ENCODE measurements at places on chromosomes 11 and 22. TPM values are rescaled to one million over a fixed set of nuclear protein-coding genes. Genes with fewer than 3 reads are reported as not detected.

DNA sequence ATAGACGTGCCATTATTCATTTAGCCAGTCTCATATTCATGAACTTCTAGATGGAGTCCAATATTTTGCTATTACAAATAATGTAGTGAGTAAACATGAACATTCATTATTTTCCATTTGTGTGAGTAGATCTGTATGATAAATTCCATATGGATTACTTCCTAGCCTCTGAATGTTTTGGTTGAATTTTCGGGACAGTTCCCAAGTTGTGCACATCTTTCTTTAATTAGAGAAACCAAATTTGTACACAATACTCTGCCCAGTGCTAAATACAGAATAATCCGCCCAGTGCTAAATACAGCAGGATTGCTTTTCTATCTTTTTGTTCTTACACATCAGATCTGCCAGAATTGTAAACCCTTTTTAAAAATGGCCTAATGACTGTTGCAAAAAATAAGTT lies 17.1 kb upstream of the APLP2 start:
- DNase-seq, result no peak

DNA sequence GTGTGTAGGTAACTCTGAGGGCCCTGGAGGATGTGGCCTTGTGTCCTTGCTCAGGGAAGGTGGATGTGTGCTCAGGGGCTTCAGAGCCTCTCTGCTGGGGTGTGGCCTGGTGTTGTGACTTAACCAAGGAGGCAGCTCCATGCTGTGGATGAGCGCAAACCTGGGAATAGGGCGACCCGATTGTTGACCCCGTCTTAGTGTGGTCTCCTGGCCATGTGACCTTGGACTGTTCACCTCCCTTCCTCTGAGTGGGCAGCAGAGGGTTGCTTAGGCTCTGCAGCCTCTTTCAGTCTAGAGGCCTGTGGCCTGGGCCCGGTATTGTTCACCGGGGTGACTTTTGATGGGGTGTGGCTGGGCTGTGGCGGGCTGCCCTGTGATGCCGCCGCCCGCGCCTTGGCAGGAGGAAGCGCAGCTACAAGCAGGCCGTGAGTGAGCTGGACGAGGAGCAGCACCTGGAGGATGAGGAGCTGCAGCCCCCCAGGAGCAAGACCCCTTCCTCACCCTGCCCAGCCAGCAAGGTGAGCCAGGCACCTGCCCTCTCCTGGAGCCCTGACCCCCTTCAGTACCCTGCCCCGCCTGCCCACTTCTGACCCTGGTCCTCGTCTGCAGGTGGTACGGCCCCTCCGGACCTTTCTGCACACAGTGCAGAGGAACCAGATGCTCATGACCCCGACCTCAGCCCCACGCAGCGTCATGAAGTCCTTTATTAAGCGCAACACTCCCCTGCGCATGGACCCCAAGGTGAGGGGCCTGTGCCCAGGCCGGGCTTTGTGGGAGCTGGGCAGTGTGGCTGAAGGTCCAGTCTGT lies 16.7 kb downstream of the INCENP start:
- DNase-seq, result no peak

DNA sequence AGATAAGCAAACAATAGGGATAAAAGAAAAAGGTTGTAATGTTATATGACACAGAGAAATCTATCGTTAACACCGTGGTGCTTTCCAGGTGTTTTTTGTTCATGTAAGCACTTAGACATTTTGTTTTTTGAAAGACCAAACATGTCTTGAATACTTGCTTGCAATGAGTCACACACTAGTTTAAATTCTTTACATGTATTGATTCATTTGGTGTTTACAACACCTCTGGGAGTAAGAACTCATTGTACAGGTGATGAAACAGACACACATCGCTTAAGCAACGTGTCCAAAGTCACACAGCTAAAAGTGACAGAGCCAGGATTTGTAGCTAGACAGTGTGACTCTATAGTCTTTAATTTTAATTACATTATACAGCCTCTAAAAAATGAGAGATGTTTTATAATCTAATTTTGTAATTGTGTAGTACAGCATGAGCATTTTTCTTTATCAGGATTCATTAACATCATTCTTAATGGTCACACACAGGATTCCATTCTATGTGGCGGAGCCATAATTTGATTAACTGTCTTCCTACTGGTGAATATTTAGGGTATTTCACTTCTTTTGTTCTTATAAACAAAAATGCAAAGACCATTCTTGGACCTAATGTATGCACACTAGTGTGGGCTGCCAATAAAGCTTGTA lies 148.8 kb downstream of the DBX1 start:
- DNase-seq, result no peak

DNA sequence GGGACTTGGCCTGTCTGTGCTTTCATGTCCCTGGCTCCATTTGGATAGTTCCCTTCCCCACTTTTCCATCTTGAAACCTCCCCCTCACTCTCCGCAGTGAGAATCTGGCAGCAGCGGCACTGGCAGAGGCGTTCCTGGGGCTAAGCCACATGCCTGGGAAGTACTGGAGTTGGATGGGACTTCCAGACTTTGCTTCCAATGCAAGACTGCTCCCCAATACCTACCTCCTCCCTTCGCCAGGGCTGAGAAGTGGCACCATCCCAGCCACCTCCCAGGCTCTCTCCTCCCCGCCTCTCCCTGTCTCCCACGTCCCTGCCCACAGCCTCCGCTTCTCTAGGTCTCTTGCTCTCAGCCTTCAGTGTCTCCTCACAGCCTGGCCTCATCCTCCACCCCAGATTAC lies 16.6 kb downstream of the TST start:
- DNase-seq, result no peak

Gene KRTAP5-5
- total RNA-seq, result not detected
